ENCODE measurements at places on chromosomes 2 and 18.

DNA sequence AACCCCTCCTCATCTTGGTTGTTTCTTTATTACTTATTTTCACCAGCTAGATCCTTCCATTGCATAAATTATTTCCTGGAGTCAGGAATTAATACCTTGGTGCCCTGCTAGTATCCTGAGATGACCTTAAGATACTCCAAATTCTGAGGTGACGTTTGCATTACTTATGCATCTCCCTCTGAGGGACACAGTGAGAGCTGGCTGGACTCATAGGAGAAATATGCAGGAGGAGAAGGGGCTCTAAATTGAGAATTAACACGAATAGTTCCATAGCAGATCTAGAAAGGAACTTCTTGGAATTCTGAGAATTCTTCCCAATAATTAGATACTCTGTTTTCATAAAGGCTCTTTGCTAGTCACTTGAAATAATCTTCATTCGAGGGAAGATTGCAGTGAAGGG lies 310.6 kb upstream of the ZEB2 start:
- DNase-seq = no peak
- no peaks in the 10 kb centered on the region for H3K36me3 ChIP-seq
- no peaks in the 10 kb centered on the region for H3K4me1 ChIP-seq
- no peak overlapping the region for H3K4me3 ChIP-seq
- no peaks in the 10 kb centered on the region for H3K27me3 ChIP-seq

- H3K36me3 ChIP-seq = no peaks in the 10 kb centered on the region
- no peak overlapping the region for H3K4me3 ChIP-seq
- no peak for DNase-seq
- H3K27ac ChIP-seq = no peak overlapping the region
- no peaks in the 10 kb centered on the region for H3K27me3 ChIP-seq
Observed at GRCh38 chr2:231123362-231123898, 1.4 kb downstream of the HTR2B start.

DNA sequence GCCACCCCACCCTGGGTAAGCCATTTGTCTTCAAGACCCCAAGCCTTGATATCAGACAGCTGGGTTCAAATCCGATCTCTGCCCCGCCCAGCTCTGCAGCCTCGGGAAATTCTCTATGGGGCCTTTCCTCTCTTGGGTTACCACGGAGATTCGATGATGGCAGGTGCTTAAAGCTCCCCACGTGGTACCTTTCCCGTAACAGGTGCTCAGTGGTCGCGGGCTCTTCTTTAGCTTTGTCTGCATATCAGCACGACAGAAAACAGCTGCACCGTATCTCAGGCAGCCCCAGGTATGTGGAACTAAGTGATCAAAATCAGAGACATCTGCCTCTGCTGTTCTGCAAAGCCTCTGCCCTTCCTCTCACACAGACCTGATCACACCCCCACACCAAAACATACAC lies 37.4 kb downstream of the TTC32 start:
- no peaks in the 10 kb centered on the region for H3K27me3 ChIP-seq
- H3K4me3 ChIP-seq = no peak overlapping the region
- H3K36me3 ChIP-seq = no peaks in the 10 kb centered on the region

- no peak for DNase-seq
- no peak overlapping the region for H3K27ac ChIP-seq
- H3K36me3 ChIP-seq = no peaks in the 10 kb centered on the region
- H3K27me3 ChIP-seq = no peaks in the 10 kb centered on the region
- H3K4me1 ChIP-seq = no peaks in the 10 kb centered on the region
Observed at GRCh38 chr2:149884871-149885270, 297.3 kb upstream of the MMADHC start.

DNA sequence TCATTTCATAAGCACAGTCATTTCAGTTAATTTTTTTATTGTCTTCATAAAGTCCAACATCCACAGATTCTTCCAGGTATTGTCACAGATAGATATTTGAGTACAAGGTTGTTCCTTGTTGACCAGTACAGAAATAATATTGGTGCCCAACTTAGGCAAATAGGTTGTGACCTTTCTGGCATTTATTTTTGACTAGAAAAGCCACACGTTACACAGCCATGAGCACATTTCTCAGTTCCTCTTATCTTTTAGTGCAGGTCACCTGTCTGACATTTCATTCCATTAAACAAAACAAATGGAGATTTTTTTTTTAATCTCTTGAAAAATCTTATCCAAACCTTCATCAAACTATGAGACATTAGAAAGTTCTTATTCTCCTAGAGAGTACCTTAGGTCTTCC lies 428.8 kb downstream of the ZNF521 start:
- no peak for DNase-seq
- H3K27me3 ChIP-seq = no peaks in the 10 kb centered on the region
- H3K4me3 ChIP-seq = no peak overlapping the region
- H3K36me3 ChIP-seq = no peaks in the 10 kb centered on the region
- H3K27ac ChIP-seq = no peak overlapping the region

GRCh38 chr18:7548721-7549120 lies 18.4 kb upstream of the PTPRM start:
- H3K27ac ChIP-seq = no peak overlapping the region
- H3K27me3 ChIP-seq = no peaks in the 10 kb centered on the region
- H3K4me1 ChIP-seq = no peaks in the 10 kb centered on the region
- DNase-seq = no peak
- H3K4me3 ChIP-seq = no peak overlapping the region

DNA sequence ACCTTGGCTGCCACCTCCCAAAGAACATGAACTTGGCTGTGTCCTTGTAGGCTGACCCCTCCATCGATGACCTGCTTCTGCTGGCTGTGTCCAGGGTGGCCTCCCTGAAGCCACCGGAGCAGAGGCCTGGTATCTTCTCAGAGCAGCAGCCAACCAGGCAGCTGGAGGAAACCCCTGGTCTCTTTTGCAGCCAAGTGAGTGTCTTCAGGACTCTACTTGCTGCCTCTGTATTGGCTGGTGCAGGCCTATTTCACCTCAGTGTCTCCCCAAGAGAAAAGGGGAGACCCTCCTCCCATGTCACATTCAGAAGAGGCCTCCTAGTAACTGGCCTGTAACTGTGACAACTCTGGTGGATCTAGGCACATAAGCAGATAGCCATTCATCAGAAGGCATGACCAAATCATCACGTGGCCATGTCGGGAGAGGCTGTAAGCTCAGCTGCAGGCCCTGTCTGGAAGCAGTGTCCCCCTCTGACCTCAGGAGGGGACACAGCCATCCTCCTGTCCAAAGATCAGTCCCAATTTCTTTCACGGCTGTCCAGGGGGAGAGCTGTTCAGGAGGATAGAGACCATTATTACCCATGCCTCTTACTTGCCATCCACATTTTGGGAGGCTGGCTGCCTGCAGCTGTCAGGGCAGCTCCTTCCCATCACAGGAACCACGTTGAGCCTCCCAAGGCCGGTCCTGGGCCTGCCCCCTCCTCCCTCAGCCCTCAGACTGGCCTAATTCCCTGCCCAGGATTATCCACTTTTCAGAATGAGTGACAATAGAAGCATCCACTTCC lies 20.9 kb upstream of the ROCK2 start:
- no peak overlapping the region for H3K4me3 ChIP-seq
- no peak overlapping the region for H3K27ac ChIP-seq

DNA sequence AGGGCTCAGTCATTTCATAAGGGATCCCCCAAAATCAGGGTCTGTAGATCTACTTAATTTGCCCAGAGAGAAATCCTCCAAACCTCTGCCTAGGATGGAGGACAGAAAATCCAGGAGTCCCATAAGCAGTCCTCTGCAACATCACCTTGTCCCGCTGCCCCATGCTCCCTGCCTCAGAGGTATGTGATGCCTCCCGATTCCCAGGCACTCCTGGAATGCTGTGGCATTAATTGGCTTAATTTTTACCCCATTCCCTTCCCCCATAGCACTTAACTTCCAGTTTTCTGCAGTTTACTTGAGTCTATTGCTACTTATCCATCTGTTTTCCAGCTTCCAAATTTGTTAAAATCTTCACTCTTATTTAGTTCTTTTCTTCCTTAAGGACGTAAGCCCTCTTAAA lies 91.6 kb upstream of the TSPYL6 start:
- no peak for DNase-seq
- no peaks in the 10 kb centered on the region for H3K36me3 ChIP-seq
- no peak overlapping the region for H3K4me3 ChIP-seq
- H3K27me3 ChIP-seq = no peaks in the 10 kb centered on the region

- H3K4me3 ChIP-seq = no peak overlapping the region
- no peaks in the 10 kb centered on the region for H3K4me1 ChIP-seq
- H3K27me3 ChIP-seq = no peaks in the 10 kb centered on the region
- H3K36me3 ChIP-seq = no peaks in the 10 kb centered on the region
- DNase-seq = no peak
Observed at GRCh38 chr2:157244691-157245090, 12.8 kb upstream of the GALNT5 start.

DNA sequence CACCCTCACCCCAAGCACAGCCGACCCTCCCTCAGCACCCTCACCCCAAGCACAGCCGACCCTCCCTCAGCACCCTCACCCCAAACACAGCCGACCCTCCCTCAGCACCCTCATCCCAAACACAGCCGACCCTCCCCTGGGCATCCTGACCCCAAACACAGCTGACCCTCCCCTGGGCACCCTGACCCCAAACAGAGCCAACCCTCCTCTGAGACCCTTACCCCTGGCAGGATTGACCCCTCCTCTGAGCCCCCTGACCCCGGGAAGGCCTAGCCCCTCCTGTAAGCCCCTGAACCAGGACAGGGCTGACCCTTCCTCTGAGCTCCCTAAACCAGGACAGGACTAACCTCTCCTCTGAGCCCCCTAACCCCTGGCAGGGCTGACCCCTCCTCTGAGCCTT lies 84.4 kb upstream of the RAB6C start:
- DNase-seq = no peak
- no peak overlapping the region for H3K27ac ChIP-seq
- H3K36me3 ChIP-seq = no peaks in the 10 kb centered on the region
- no peaks in the 10 kb centered on the region for H3K27me3 ChIP-seq
- H3K4me3 ChIP-seq = no peak overlapping the region

DNA sequence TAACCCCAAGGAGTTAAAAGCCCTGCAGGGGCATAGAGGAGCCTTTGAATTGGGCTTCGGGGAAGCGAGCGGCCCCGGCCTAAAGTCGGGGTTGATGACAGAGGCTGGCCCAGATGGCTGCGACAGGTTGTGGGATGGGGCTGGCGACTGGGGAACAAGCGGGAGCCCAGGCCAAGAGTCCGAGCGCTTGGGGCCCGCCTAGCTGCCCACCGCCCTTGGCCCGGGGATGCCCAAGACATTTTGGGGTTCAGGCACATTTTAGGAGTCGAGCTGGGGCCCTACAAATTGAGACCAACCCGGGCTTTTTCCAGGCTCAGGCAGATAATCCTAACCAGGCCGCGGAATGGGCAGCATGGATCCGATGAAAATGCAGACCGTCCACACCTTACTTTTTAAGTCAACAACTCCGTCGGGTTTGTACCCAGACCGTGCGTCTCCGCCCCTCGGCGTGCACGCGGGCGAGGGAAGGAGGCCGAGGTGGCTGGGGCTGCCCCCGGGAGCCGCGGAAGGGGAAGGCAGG lies 507 bp downstream of the RTKN start:
- H3K4me1 ChIP-seq = peaks cover 48% of the 10 kb centered on the region
- no peak overlapping the region for H3K27ac ChIP-seq
- DNase-seq = no peak
- no peak overlapping the region for H3K4me3 ChIP-seq
- no peaks in the 10 kb centered on the region for H3K36me3 ChIP-seq
- peaks cover 25% of the 10 kb centered on the region for H3K27me3 ChIP-seq

DNA sequence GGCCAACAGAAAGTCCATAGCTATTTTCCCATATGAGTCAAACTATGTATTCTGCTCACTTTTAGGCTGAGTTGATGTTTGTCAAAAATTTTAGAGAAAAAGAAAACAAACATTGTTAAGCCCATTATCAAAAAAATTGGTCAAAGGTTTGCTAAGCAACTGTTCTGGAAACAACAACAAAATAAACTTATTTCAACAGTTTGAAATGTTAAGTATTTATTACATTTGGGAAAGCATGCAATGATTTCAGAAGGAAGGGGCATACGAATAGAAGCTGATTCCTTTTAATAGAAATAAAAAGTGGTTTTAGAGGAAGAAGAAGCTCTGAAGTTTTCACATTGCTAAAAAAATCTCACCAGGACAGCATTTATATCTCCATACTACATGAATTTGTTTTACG lies 1837.5 kb upstream of the CELF4 start:
- no peaks in the 10 kb centered on the region for H3K27me3 ChIP-seq
- H3K27ac ChIP-seq = no peak overlapping the region
- H3K4me1 ChIP-seq = no peaks in the 10 kb centered on the region
- no peaks in the 10 kb centered on the region for H3K36me3 ChIP-seq
- H3K4me3 ChIP-seq = no peak overlapping the region
- no peak for DNase-seq

- DNase-seq = no peak
- no peak overlapping the region for H3K4me3 ChIP-seq
- no peaks in the 10 kb centered on the region for H3K4me1 ChIP-seq
- no peak overlapping the region for H3K27ac ChIP-seq
- H3K27me3 ChIP-seq = peaks cover 8% of the 10 kb centered on the region
Observed at GRCh38 chr2:156907806-156908205, 349.7 kb upstream of the GALNT5 start.

GRCh38 chr2:217902379-217903141 lies 100.2 kb downstream of the TNS1 start:
- H3K4me1 ChIP-seq = peaks cover 68% of the 10 kb centered on the region
- DNase-seq = peak; percentile 92
- peaks cover 8% of the 10 kb centered on the region for H3K36me3 ChIP-seq
- peak overlapping the region; percentile 50 for H3K27ac ChIP-seq
- H3K4me3 ChIP-seq = peak overlapping the region; percentile 21

- peaks cover 8% of the 10 kb centered on the region for H3K36me3 ChIP-seq
- no peaks in the 10 kb centered on the region for H3K4me1 ChIP-seq
- no peak overlapping the region for H3K27ac ChIP-seq
Observed at GRCh38 chr2:172472446-172473033, 45.2 kb downstream of the ITGA6 start.

DNA sequence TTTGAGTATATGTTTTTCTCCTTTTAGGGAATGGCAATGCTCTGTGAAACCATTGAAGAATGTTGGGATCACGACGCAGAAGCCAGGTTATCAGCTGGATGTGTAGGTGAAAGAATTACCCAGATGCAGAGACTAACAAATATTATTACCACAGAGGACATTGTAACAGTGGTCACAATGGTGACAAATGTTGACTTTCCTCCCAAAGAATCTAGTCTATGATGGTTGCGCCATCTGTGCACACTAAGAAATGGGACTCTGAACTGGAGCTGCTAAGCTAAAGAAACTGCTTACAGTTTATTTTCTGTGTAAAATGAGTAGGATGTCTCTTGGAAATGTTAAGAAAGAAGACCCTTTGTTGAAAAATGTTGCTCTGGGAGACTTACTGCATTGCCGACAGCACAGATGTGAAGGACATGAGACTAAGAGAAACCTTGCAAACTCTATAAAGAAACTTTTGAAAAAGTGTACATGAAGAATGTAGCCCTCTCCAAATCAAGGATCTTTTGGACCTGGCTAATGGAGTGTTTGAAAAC lies 82.3 kb downstream of the ACVR2A start:
- no peak overlapping the region for H3K4me3 ChIP-seq
- H3K36me3 ChIP-seq = no peaks in the 10 kb centered on the region
- H3K4me1 ChIP-seq = peaks cover 5% of the 10 kb centered on the region
- no peak for DNase-seq

All from common myeloid progenitor, CD34-positive (primary cell).